ENCODE measurements at places on chromosomes 4 and X.

- DNase-seq: no peak
Measured at GRCh38 chrX:103647630-103648029, 18.9 kb downstream of the TCEAL1 start.

DNA sequence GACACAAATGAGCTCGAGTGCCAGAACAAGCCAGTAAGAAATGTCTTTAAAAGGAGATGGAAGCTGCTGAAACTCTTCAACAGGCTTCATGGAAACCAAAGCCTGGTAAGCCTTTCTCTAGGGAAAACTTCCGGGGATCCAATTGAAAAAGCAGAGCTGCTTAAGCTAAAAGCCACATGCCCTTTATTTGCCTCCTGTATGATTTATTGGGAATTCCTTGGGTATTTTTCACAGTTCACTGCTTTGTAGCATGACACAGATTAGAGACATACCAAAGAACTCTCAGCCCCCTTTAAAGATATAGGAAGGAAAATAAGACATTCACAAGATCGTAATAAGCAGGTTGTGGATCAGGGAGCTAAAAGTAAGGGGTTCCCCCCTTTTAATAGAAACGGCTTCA lies 6.5 kb upstream of the ARHGAP6 start:
- no peak for DNase-seq

DNA sequence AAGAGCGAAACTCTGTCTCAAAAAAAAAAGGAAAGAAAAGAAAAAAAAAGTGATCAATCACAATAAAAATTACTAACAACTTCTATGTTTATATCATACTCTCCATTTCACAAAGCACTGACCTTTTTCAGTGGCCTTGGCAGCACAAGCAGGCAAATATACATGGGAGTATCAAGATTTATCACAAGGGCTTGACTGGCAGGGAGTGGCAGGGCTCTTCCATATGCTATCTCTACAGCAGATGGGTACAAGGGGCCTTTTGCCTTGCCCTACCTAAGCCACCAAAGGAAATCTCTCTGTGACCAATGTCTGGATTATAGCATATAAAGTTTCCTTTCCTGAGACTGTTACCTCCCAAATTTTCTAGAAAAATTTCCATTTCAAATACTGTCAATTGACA lies 24.4 kb downstream of the TSPAN5 start:
- no peak for DNase-seq

- DNase-seq: no peak
Measured at GRCh38 chr4:107825072-107825824, 516 bp downstream of the SGMS2 start.

GRCh38 chr4:178556796-178557195 lies 1114.6 kb upstream of the AGA start:
- DNase-seq: peak; percentile 1

GRCh38 chrX:39556056-39556455 lies 541.7 kb downstream of the BCOR start:
- DNase-seq: no peak

- DNase-seq: no peak
Measured at GRCh38 chr4:162683659-162684370, 482.9 kb downstream of the NAF1 start.

DNA sequence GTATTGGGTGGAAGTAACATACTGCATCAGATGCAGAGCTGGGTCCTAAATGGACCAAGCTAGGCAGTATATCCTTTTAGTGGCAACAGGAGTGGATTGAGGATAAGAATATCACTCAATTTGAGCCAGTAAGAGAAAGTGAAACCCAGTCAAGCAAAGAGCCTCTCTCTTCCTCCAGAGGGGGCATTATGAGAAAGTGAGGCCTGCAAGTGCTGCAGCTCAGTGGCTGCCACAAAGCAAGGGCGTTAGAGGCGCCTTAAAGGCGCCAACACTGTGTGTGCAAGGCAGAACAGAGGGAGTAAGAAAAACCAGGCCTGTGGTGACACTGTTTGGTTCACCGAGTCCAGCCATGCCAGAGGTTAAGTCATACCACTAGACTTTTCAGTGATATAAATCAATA lies 17.5 kb downstream of the STX18 start:
- no peak for DNase-seq

DNA sequence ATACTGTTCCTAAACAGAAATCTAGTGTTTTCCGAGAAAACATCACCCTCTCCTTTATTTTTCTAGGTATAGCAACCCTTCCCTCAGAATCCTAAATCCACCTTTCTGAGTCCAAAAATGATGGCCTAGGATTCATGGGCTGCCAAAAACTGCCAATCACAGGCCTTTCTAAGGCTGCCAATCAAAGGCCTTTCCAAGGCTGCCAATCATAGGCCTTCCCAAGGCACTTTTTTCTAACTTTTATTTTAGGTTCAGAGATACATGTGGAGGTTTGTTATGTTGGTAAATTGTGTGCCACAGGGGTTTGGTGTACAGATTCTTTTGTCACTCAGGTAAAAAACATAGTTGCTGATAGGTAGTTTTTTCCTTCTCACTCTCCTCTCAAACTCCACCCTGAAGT lies 673.7 kb downstream of the FAT4 start:
- DNase-seq: no peak

DNA sequence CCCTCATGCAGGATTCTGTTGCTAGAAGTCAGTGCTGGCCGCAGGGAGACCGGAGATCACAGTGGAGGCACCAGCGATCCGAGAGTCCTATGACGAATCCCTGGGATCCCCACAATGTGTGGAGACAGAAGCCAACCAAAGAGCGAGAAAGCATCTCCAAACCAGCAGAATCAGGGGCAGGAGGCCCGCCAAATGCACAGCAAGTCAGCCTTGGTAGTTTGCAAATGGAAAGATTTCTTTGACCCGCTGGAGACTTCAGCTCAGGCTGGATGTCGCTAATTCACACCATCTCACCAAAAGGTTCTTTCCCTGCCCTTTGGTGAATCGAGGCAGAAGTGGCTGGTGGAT lies 505 bp upstream of the PKD2 start:
- DNase-seq: no peak

- no peak for DNase-seq
Measured at GRCh38 chrX:2697306-2697705, 6.2 kb downstream of the CD99 start.

DNA sequence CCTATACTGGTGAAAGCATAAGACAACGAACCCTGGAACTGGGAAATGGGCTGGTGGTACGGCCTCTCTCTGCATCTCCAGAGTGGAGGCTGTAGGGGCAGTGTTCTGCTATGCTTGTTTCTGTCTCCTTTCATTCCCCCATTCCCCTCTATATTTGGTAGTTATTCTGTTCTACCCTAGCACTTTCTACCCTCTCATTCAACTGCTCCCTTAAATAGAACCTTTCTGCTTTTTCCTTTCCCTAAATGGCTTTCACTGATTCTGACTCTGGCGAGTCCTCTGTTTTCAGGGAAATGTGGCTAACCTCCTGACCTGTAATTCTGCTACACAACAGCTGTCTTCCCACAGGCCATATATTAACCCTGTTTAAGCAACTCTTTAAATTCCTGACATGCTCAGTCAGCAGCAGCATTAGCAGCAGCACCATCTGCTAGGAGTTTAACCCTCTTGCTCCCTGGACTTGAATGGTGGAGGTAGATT lies 94.2 kb downstream of the CXCL13 start:
- DNase-seq: peak; percentile 9

- DNase-seq: no peak
Measured at GRCh38 chr4:120319046-120319767, 252.6 kb upstream of the MAD2L1 start.

DNA sequence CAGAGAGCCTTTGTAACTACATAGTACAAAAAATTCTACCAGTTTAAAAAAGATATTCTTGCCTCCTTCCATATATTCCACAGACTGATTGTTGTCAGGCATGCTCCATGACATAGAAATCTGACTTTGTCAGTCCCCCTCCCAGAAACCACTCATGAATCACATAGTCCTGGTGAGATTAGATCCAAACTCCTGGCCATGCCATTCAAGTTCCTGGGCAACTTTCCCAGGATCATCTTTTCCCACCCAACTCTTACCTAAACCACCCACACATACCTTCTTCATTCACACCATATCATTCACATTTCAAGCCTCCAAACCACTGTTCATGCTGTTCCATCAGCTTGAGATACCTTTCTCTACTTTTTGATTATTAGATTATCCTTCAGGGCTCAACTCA lies 46.4 kb downstream of the SLC16A2 start:
- no peak for DNase-seq

DNA sequence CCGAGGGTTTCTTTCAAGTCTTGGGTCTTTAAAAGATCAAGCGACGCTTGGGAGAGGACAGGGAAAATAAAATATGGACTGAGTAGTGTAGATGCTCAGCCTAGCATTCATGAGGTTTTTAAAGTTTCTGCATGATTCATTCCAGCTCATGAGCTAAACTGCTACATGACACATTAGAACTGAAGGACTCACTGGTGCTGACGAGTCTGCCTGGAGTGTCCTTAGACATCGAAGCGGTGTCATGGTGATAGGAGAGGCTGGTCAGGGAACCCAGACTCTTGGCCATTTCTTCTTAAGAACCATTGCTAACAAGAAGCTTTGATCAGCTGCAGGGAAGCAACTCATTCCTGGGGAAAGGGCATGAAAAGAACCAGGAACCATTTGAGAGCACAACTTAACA lies 158.6 kb downstream of the TRIML1 start:
- no peak for DNase-seq

DNA sequence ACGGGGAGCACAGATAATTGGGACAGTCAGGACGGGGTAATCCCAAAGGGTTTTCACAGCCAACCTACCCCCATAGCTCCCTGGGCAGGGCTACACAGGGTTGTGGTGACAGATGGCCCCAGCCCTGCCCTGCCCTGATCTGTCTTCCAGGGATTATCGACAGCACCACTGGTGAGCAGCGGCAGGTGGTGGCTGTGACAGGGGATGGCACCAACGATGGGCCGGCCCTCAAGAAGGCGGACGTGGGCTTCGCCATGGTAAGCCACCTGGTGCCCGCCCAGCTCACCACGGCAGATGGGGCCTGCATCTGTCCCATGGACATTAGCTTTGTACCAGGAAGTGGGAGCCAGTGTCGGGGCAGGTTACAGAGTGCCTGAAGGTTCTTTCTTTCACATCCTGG lies 39.3 kb downstream of the ATP2B3 start:
- no peak for DNase-seq

- no peak for DNase-seq
Measured at GRCh38 chr4:118322831-118323502, 29.8 kb downstream of the PRSS12 start.

DNA sequence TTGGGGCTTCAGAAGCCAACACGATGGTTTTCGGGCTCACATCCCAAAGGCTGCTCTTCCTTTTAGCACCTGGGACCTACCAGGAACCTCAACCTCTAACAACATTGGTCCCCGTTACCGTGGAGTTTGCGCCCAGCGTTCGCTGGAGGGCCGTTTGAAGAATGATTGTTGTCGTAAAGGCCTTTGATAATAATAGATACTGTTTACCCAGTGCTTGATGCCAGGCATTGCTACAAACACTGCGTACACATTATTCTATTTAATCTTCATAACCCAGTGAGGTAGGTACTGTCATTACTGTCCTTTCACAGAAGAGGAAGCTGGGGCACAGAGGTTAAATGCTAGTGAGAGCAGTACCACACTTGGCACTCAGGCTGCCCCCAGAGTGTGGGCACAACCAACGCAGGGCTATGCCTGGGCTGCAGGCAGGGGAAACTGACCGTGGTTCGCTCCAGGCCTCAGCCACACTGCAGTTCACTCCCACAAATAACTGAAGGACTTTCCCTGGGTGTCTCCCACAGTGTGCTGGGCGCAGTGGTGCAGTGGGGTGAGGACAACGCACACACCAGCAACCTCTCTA lies 1.0 kb upstream of the ACSL1 start:
- DNase-seq: peak; percentile 20

DNA sequence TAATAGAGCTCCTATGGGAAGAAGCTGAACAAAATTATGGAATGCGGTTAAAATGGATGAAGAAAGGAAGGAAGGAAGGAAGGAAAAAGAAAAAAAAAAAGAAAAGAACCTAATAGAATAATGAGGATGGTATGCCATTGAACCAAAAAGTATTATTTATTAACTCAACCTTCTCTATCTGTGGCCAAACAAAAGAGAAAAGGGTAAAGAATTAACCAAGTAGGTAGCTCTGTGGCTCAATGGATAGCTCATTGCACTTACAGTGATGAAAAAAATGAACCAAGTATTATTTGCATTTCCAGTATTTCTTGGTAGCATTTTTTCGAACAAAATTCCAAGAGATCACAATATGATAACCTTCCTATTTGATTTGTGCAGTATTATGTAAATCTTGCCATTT lies 56.9 kb upstream of the SLC39A8 start:
- no peak for DNase-seq

GRCh38 chr4:176226736-176227135 lies 31.4 kb upstream of the SPATA4 start:
- DNase-seq: no peak

DNA sequence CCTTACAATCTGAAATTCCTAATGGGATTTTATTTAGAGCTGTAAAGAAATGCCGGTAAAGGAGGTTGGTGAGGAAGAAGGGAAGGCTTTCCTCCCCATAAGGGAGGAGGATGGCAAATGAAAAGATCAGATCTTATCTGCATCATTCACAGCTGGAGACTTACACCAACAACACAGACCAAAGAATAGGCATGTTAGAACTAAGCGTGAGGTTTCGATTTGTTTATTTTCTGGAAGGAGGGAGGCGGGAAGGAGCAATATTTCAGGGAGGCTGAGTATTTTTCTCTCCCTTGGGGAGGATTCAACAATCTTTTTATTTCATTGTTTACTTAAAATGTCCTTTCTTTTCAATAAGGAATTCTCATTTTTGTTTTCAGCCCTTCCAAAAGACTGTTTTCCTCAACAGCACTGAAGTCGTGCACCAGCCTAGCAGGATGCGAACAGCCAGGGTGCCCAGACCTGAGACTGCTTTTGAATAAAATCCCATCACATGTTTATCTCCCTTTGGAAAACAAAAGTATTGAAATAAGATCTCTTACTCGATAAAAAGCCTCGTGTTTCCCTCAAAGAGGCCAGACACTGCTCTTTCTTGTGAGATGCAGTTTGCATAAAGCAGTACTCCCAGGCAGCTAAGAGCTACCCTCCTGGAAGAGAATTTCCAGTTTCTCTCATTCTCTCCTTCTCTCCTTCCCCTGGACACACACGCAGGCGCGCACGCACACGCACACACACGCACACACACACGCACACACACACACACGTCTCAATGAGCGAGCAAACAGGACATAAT lies 236.1 kb downstream of the MGST2 start:
- no peak for DNase-seq

GRCh38 chrX:28124416-28124815 lies 143.2 kb upstream of the DCAF8L1 start:
- no peak for DNase-seq

- DNase-seq: peak; percentile 43
Measured at GRCh38 chrX:155767051-155767875, 113.9 kb upstream of the VAMP7 start.

GRCh38 chrX:115236560-115236959 lies 2.7 kb upstream of the LRCH2 start:
- no peak for DNase-seq

DNA sequence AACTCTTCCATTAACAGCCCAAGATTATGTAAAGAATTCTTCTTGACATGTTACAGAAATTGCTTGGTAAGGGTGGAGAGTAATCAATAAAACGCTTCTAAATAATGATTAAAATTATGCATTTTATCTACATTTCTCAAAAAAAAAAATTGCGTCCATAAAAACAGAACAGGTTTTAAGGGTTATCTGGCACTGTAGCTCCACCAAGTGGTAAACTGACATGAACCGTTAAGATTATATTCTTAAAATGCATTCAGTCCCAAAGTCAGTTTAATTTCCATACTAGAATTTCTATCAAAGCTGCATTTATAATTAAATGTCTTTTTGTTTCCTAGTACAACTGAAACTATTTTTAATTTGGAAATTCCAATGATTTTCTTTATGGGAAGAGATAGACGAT lies 214.0 kb upstream of the UGT8 start:
- no peak for DNase-seq

GRCh38 chrX:2748171-2748814 lies 3.5 kb upstream of the XG start:
- no peak for DNase-seq

All from NCI-H774 (cell line).